Activated CD8-positive, alpha-beta memory T cell treated with anti-CD3 and anti-CD28 coated beads, Interleukin-2, amount 10 ng/mL, durations not matched to agents 7 days and 5 days (primary cell): ENCODE measurements at places on chromosomes 12 and 14. TPM values are rescaled to one million over a fixed set of nuclear protein-coding genes. Genes with fewer than 3 reads are reported as not detected.
A peak's percentile ranks its signal among the peaks of the same experiment; 100 is the strongest.

DNA sequence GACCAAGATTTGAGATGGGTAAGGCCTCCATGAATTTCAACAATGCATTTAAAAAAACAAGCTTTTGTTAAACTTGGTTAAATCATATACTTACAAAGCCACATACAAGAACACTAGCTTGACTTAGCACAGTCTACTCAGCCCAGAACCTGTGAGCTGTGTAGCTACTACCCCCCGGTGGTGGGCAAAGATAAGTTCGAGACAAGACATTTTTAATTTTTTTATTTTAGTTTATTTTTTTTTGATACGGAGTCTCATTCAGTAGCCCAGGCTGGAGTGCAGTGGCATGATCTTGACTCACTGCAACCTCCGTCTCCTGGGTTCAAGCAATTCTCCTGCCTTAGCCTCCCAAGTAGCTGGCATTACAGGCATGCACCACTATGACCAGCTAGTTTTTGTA is 3.7 kb upstream of the NECAP1 start:
- H3K27me3 ChIP-seq = no peaks in the 10 kb centered on the region
- H3K4me1 ChIP-seq = peaks cover 32% of the 10 kb centered on the region
- DNase-seq = peak; percentile 71
- peaks cover 8% of the 10 kb centered on the region for H3K36me3 ChIP-seq

DNA sequence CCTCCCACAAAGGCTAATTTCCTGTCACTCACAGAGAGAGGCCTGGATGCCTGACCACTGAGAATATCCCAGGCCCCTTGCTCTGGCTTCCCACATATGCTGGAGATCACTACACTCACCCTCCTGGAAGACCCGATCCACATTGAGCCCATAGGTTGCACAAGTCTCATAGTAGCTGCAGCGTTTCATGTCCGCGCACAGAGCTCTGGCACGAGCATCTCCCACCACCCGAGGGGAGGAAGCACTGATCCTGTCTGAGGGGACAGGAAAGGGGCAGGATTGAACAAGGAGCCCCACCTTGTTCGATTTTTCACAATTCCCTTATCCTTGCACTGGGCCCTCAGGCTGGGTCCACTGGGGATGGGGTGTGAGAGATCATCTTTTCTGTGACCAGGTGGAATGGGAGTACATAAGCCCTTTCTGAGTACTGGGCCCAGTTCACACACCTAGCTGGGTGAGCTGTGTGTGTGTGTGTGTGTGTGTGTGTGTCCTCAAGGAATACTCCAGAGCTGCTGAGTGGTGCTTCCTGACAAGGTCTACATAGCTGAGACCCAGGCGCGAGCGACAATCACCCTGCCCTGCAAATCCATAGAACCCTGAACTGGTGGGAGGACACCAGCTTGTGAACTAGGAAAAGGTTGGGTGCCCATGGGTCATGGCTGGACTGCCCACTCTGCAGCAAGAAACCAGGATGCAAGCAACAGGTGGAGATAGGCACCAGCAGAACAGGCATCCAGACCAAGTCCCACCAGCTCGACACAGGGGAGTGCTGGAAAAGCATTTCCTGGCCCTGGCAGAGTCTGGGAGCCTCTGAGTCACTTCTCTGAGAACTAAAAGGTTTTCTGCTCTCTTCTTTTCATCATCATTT is 5.6 kb downstream of the AGAP2 start:
- no peak overlapping the region for H3K4me3 ChIP-seq
- H3K27ac ChIP-seq = peak overlapping the region; percentile 7
- H3K36me3 ChIP-seq = peaks cover 51% of the 10 kb centered on the region
- H3K27me3 ChIP-seq = no peaks in the 10 kb centered on the region
- H3K4me1 ChIP-seq = no peaks in the 10 kb centered on the region

GRCh38 chr12:117334051-117334450 is 27.4 kb downstream of the NOS1 start:
- DNase-seq = no peak
- H3K36me3 ChIP-seq = no peaks in the 10 kb centered on the region
- no peaks in the 10 kb centered on the region for H3K4me1 ChIP-seq
- H3K27me3 ChIP-seq = peaks cover 18% of the 10 kb centered on the region
- no peak overlapping the region for H3K27ac ChIP-seq

DNA sequence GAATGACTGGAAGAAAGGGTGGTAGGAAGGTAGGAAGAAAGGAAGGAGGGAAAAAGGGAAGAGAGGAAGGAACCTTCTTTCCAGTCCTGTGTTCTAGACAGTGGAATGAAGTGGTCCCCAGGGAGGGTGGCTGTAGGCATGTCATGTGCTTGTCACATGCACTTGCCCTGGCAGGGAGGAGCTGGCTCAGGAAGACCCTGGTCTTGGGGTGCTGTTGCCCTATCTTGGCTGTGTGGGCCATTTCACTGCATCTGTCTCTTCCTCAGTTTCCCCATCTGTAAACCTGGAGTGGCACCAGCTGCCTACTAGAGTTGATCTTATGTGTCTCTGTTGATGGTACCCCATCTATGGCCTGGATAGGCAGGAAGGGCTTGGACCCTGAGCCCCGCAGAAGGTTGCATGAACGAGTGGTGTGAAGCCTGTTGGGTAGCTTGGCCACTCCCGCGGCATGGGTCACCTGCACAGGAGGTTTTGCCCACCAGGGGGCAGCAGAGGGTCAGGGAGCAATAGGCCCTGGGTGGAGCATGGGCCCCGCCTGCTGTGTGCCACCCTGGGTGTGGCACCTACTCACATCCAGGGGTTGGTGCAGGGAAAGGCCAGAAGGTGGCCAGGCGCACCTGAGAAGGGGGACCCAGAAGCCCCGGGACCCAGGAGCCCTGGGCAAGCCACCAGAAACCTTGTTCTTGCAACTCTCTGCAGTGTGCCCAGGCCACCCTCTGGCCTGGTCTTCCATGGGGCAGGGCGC is 25.1 kb downstream of the MEG3 start:
- H3K36me3 ChIP-seq = no peaks in the 10 kb centered on the region
- no peaks in the 10 kb centered on the region for H3K4me1 ChIP-seq
- no peaks in the 10 kb centered on the region for H3K27me3 ChIP-seq
- peak; percentile 85 for DNase-seq

- DNase-seq = no peak
- no peak overlapping the region for H3K4me3 ChIP-seq
- H3K36me3 ChIP-seq = no peaks in the 10 kb centered on the region
- no peaks in the 10 kb centered on the region for H3K4me1 ChIP-seq
Measured at GRCh38 chr12:40644708-40645107, 47.5 kb upstream of the CNTN1 start.

DNA sequence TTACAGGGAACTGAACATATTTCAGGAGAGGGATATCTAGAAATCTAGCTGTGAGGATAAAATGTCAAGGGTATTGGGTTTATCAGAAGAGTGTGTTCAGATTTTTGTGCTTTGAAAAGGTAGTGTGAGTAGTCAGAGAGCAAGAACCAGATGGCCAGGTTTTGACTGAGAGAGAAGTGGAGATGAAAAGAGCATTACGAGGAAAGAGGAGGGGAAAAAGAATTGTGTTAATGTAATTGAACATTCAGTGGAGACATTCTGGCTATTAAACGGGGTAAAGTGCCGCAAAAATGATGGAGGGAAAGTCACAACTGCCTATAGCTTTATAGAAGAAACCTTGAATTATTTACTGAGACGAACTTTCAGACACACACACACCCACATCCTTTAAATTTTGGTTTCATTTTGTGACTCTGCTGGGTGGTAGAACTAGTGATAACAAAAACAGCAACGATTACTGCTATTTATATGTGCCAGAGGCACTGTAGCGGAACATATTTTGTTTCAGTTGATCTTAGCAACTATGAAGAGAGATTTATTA is 213.6 kb downstream of the ERC1 start:
- H3K4me3 ChIP-seq = no peak overlapping the region
- H3K27me3 ChIP-seq = no peaks in the 10 kb centered on the region
- peaks cover 2% of the 10 kb centered on the region for H3K36me3 ChIP-seq
- no peak overlapping the region for H3K27ac ChIP-seq
- H3K4me1 ChIP-seq = peaks cover 5% of the 10 kb centered on the region

GRCh38 chr12:90953956-90954421 is 987 bp downstream of the CCER1 start:
- H3K27me3 ChIP-seq = no peaks in the 10 kb centered on the region
- H3K4me1 ChIP-seq = no peaks in the 10 kb centered on the region
- no peaks in the 10 kb centered on the region for H3K36me3 ChIP-seq
- no peak for DNase-seq

GRCh38 chr12:78324234-78324633 is 493.5 kb downstream of the NAV3 start:
- H3K27ac ChIP-seq = no peak overlapping the region
- no peak for DNase-seq
- H3K36me3 ChIP-seq = no peaks in the 10 kb centered on the region

DNA sequence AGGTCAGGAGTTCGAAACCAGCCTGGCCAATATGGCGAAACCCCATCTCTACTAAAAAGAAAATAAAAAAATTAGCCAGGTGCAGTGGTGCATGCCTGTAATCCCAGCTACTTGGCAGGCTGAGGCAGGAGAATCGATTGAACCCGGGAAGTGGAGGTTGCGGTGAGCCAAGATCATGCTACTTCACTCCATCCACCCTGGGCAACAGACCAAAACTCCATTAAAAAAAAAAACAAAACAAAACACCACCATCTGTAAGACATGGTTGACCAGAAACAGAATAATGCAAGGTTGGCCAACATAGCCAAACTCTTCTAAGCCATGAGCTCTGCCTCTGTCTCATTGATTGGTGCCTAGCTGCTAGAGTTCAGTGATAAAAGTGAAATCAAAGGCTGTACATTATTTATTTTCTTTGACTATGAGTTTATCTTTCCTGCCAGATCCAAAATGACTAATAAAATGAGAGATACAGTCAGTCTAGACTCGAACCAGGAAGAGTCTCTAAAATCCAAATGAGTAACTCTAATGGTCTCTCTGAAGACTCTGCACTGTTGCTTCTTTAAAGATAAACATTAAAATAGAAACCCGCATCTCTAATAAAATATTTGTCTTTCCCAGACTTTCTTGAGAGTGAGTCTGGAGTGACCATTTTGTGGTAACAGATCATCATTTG is 404.7 kb downstream of the DAD1 start:
- H3K27me3 ChIP-seq = no peaks in the 10 kb centered on the region
- H3K4me3 ChIP-seq = no peak overlapping the region
- no peaks in the 10 kb centered on the region for H3K36me3 ChIP-seq
- H3K4me1 ChIP-seq = no peaks in the 10 kb centered on the region

GRCh38 chr12:94575024-94575423 is 75.3 kb downstream of the TMCC3 start:
- H3K4me1 ChIP-seq = no peaks in the 10 kb centered on the region
- no peak for DNase-seq
- no peaks in the 10 kb centered on the region for H3K36me3 ChIP-seq
- H3K4me3 ChIP-seq = no peak overlapping the region
- H3K27me3 ChIP-seq = peaks cover 10% of the 10 kb centered on the region

- H3K4me1 ChIP-seq = peaks cover 10% of the 10 kb centered on the region
- no peak for DNase-seq
- H3K27me3 ChIP-seq = peaks cover 2% of the 10 kb centered on the region
- no peak overlapping the region for H3K27ac ChIP-seq
- no peaks in the 10 kb centered on the region for H3K36me3 ChIP-seq
Measured at GRCh38 chr12:88247241-88247643, 105.1 kb downstream of the TMTC3 start.

DNA sequence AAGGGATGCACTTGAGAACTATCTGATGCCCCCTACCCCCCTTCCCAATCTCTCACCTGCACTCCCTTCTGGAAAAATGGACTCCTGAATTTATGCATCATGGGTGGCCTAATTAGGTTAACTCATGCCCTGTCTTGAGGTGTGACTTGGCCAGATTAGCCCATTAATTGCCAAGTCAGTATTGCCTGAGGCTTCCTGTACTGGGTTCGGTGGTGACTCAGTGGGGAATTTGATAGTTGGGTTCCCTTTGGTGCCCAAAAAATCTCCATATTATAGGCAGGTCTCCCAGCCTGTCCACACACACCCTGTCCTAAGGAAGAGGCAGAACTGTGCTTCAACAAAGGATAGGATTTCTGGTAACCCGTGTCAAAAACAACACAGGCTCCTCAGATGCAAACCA is 146.1 kb downstream of the CHST11 start:
- H3K36me3 ChIP-seq = peaks cover 30% of the 10 kb centered on the region
- no peaks in the 10 kb centered on the region for H3K27me3 ChIP-seq
- H3K4me1 ChIP-seq = peaks cover 56% of the 10 kb centered on the region
- H3K4me3 ChIP-seq = no peak overlapping the region

DNA sequence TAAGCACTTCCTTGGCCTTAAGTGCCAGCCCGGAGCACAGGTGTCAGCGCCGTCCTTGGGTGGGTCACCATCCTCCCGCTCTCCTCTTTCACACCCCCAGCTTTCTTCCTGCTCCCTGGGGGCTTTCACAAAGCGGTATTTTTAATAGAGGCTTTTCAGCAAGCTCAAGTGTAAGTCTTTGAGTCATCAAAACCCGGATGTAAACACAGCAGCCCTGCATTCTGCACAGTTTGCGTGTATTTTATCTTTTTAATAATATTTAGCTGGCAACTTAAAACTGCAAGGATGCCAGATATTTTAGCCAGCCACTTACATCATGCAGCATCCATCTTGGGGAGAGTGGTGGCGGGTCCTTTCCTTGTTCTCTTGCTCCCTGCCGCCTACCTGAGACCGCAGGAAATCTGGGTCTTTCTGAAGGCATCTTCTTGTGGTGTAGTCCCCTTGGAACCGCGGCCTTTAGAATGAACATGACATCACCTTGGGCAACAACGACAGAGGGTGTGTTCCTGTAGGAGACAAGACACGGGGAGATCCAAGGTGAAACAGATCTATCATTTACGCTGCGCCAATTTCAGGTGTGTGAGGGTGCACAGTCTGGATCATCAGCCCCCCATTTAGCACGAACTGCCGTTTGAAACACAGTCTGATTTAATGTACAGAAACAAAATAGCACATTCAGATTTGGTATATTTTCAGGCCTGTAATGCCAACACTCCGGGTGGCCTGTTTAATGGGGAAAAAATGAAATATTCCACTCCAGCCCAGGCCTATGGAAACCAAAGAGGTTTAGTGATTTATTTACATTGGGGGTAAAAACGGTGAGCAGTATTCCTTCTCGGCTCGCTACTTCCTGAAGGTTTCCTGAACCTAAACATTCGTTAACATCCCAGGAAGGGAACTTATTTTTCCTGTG is 12.5 kb upstream of the IRF2BPL start:
- peaks cover 88% of the 10 kb centered on the region for H3K4me1 ChIP-seq
- DNase-seq = no peak
- peak overlapping the region; percentile 97 for H3K27ac ChIP-seq
- H3K4me3 ChIP-seq = peak overlapping the region; percentile 67
- no peaks in the 10 kb centered on the region for H3K36me3 ChIP-seq
- H3K27me3 ChIP-seq = no peaks in the 10 kb centered on the region

DNA sequence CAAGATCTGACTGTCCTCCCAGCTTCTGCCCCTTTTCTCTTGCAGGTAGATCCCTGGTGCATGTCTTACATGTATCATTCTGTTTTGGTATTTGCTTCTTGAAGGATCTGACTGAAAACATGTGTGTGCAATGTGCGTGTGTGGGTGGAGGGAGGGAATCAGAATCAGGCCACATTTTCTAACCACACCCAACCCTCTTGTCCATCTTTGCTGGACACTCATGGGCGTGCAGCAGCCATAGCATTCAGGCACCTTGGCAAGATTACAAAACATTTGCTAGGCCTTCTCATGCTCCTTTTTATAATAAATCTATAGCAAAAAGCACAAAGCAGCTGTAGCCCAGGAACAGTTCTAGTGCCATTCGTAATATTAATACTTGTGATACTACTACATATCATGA is 233.6 kb upstream of the E2F7 start:
- no peak overlapping the region for H3K27ac ChIP-seq
- H3K4me3 ChIP-seq = no peak overlapping the region
- no peaks in the 10 kb centered on the region for H3K27me3 ChIP-seq
- H3K4me1 ChIP-seq = no peaks in the 10 kb centered on the region

The NPAS3 gene
- total RNA-seq = not detected

The PRMT5 gene
- 84.0 TPM for total RNA-seq

The PUS1 gene
- 64.2 TPM for total RNA-seq

The CD163L1 gene
- total RNA-seq = not detected

The CLEC2A gene
- not detected for total RNA-seq

The OR4K1 gene
- total RNA-seq = not detected
